ENCODE measurements at places on chromosomes 13 and 19.

GRCh38 chr19:41994994-41995958, 1.2 kb upstream of the ATP1A3 start:
- DNase-seq: no peak

DNA sequence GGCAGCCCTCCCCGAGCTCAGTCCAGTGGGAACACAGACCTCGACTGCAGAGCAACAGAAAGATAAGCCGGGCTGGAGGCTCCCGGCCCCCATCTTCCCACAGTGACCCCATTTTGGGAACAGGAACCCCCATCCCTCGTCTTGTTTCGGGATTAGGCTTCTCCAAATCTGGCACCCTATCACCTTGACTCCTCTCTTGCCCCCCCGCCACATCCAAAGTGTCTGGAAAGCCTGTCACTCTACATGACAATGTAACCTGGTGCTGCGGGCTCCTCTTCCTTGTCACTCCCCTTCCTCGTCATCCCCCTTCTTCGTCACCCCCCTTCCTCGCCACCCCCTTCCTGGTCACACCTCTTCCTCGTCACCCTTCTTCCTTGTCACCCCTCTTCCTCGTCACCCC, 10.1 kb downstream of the PAK4 start:
- DNase-seq: no peak

DNA sequence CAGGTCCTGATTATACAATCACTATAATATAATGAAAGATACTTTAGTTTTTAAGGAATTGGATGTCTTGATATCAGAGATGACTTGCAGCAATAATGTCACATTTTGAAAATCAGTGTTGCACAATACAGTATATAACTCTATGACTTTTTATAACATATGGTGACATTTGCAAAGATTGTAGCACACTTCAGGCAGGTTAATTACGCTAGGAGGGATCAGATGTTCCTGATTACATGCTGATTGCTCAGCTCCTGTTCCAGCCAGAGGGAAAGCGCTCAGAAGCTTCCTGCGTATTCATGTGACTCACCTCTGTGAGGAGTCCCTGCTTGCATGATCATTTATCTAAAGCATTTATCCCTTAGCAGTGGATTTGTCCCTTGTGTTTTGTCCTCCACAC, 265.6 kb downstream of the GPC5 start:
- DNase-seq: peak; percentile 5

GRCh38 chr13:45055902-45056648, 64.2 kb upstream of the GTF2F2 start:
- DNase-seq: peak; percentile 47

DNA sequence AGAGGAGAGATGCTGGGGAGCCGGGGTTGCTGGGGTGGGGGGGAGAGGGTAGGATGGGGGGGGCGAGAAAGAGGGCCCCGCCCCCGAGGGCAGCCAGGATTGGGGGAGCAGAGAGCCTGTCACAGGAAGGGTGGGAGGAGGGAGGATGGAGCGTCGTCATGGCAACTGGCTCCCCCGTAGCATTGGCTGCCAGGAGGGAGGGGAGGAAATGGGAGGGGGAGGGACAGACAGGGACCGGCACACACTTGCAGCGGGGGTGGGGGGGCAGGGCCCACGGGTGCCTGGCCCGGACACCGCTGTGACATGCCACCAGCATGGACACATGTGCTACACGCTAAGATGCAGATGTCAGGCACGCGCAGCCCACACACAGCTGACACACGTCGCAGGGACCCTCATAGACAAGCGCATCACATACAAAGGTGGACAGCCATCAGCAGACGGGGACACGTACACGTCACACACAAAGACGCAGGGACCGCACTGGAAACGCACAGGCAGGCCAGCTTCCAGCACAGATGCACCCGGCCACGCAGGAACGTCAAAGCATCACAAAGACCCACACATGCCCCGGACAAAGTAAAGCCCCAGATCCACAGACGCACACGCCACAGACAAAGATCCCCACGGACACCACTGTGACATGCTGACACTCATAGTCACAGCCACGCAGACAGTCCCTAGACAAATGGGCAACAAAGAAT, at the start of gene LMTK3:
Gene LMTK3 (minus strand): TSS at position 36 of the 704 bp plus-strand sequence. CDS start 259 bp downstream, outside the sequence.
- peak; percentile 50 for DNase-seq

DNA sequence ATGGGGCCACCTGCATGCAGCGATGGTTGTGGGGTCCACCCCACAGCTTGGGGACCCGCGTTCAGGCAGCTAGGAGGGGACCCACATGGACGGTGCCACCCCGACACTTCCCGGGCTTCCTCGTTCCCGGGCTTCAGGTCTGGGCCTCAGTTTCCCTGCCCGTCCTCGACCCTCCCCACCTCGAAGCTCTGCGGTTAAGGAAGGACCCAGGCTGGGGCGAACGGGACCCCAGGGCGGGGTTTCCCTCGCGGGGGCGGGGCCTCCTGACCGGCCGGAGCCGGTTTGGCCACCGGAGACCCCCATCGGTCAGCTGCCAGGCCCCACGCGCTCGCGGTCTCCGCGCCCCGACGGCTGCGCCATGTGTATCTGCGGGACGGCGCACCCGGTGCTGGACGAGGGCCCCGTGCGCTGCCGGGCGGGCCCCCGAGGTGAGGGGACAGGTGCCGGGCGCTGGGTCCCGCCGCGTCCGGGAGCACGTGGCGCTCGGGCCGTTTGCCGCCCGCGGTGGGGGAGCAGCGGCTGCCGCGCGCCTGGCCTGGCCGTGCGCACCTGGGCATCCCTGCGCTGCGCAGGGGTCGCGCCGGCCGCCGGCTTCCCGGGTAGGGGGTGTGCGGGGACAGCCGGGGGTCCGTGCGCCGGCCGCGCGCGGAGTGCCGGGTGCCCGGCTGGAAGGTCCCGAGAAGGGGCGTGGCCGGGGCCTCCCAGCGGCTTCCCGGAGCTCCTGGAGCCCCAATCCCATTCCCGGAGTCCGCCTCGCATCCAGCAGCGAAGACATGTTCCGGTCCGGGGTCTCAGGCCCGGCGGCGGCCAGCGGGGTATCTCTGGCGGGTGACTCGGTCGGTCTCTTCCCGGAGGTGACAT, 4.2 kb downstream of the ARHGAP45 start:
- DNase-seq: no peak

DNA sequence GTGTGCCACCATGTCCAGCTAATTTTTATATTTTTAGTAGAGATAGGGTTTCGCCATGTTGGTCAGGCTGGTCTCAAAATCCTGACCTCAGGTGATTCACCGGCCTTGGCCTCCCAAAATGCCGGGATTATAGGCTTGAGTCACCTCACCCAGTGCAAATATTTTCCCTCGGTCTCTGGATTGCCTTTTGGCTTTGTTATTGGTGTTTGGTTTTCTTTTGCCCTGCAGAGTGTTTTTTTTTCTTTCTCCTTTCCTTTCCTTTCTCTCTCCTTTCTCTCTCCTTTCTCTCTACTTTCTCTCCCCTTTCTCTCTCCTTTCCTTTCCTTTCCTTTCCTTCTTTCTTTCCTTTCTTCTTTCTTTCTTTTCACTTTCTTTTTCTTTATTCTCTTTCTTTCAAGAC, 33.2 kb downstream of the KDM4B start:
- no peak for DNase-seq

DNA sequence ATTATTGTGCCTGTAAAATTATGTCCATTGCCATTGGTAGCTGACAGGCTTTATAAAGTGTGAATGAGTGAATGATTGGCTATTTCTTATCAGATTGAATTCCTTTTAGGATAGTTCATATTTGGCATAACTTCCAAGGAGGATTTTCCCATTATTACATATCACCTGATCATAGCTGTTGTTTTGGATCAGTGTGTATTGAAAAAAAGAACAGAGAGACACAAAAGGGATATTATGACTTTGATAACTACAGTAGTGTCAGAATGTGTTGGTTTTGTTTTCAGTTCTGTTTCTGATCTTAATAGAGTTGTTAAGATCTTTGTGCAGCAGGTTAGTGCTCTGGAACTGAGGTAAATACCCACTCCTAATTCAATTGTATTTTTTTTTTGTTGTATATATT, 103.8 kb downstream of the LRCH1 start:
- no peak for DNase-seq

DNA sequence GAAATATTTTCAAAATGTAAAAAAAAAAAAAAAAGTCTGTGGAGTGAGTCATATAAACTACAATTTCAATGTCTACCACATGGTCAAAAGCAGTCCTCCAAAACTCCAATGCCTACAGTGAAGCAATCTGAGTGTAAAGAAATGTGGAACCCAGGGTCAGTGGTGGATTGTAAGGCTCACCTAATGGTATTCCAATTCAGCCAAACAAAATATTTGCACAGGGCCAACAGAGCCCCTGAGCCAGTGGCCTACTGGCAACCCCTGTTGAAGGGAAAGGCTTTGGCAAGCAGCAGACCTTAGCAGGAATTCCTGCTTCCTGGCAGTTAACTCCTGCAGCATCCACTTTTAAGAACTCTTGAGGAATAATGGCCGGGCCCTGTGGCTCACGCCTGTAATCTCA, 3.4 kb downstream of the DNMT1 start:
- DNase-seq: no peak

GRCh38 chr19:40613690-40614621, 12.8 kb downstream of the LTBP4 start:
- DNase-seq: peak; percentile 84

- no peak for DNase-seq
Measured at GRCh38 chr19:3041761-3042620, 12.9 kb upstream of the TLE2 start.

DNA sequence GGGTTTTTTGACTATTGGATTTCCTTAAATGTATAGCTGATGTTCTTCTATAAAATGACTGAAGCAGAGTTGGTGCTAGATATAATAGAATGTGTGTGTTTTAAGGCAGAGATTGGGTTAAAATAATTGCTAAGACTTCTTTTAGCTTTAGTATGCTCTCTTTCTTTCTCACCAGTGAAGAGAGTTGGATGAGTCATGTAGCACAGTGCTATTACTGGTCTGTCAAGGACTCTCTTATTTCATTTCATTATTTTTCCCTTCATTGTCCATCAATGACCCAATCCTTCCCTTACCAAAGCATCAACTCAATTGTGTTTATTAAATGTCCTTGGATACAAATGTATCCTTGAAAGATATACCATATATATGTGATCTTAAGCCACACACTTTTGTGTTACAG, 268.9 kb downstream of the IRS2 start:
- DNase-seq: no peak

DNA sequence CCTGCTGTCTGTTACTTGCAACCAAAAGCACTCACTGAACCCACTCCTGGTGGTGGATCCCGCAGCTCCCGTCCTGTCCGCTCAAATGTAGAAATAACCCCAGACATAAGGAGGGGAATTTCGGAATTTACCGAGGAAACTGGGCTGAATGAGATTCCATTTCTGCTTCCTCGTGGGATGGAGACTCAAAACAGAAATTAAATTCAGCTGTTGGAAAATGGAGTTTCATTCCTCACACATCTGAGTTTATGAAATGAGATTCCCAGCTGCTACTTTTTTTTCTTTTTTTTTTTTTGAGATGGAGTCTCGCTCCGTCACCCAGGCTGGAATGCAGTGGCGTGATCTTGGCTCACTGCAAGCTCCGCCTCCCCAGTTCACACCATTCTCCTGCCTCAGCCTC, 44.3 kb downstream of the COLGALT1 start:
- no peak for DNase-seq

- no peak for DNase-seq
Measured at GRCh38 chr19:38247126-38247525, 9.0 kb downstream of the PPP1R14A start.

Data from RWPE1 (cell line).